Renal cortex interstitium (tissue), 15 donors: ENCODE measurements at places on chromosomes 3 and 15. TPM values are rescaled to one million over a fixed set of nuclear protein-coding genes. Genes with fewer than 3 reads are reported as not detected.
A peak's percentile ranks its signal among the peaks of the same experiment; 100 is the strongest.

DNA sequence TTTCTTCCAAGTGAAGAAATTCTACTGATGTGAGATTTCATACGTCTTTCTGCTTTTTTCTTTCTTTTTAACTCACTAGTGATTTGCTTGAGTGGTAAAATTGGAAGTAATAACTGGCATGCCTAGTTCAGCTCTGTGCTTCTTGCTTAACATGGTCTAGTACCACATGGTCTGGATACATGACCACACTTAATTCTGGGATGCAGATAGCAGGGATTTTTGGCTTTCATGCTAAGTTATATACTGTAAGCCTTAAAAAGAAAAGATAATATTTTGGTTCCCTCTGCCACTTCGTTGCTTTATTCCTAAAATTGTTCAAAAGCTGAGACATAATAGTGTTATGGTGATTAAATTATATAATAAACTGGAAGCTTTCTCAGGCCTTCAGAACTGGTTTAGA lies 174.3 kb downstream of the OXSM start:
- DNase-seq: no peak

DNA sequence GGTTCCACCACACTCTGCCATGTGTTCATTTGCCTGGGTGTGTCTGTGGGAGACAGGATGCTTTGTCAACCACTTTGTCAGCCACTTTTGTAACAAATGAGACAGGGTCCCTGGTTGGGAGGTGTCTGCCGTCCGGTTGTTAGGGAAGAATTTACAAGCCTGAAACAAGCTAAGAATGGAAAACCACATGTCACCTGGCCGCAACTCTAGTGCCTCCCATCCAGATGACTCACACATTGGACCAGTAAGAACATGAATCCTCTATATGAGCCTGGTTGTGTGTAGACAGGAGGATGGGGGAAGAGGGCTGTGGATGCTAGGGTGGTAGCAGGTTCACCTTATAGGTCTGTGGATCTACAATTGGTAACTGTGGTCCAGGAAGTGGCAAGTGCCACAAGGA lies 335.3 kb downstream of the CLSTN2 start:
- DNase-seq: no peak

DNA sequence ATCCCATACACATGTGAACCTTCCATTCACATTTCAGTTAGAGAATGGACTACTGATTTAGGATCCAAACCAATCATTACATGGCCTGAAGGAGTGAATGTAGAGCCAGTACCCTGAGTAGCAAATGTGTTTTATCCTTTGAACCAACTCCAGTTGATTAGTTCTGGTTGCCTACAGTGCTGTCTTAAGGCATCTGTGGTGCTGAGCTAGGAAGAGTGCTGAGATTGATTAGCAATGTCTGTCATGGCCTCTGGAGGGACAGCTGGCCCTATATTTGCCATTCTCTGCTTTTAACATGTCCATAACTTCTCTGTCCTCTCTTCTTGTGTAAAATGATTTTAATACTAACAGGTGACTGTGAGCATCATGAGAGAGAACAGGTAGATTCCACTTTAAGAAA lies 11.1 kb downstream of the LRTM1 start:
- no peak for DNase-seq

DNA sequence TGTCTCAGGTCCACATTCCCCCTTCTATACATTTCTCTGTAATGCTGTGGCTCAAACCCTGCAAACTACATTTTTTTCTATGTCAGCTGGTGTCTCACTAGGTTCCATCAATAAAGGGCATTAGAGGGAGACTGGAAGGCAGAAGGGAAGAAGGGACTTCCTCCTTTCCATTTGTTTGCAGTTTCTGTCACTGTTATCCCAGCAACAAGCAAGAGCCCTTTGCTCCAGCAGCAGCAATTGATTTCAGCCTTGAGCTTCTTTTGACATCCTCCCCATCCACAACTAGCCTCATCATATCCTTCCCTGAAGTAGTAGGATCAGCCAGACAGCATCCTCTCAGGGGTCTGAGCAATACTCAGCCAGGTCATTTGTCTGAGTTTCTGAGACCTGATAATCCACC lies 5.3 kb upstream of the NCK1 start:
- DNase-seq: no peak

DNA sequence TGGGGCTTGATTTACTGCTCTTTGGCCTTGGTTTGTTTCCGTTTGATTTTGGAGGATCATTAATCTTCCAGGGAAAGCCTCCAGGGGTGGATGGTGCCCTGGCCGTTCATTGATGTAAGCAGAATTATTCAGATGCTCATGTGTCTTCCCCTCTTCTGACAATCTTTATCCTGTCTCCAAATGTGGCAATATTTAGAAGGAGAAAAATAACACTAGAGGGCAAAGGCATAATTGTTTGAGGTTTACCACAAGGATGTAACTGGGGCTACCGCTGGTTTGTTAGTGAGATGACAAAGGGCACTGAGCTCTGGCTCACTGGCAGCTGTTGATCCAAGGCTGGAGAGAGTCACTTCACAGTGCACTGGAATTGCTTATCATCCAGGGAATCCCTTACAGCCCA lies 18.2 kb upstream of the PLCL2 start:
- no peak for DNase-seq

GRCh38 chr3:156518726-156519125 lies 36.2 kb downstream of the SSR3 start:
- no peak for DNase-seq

DNA sequence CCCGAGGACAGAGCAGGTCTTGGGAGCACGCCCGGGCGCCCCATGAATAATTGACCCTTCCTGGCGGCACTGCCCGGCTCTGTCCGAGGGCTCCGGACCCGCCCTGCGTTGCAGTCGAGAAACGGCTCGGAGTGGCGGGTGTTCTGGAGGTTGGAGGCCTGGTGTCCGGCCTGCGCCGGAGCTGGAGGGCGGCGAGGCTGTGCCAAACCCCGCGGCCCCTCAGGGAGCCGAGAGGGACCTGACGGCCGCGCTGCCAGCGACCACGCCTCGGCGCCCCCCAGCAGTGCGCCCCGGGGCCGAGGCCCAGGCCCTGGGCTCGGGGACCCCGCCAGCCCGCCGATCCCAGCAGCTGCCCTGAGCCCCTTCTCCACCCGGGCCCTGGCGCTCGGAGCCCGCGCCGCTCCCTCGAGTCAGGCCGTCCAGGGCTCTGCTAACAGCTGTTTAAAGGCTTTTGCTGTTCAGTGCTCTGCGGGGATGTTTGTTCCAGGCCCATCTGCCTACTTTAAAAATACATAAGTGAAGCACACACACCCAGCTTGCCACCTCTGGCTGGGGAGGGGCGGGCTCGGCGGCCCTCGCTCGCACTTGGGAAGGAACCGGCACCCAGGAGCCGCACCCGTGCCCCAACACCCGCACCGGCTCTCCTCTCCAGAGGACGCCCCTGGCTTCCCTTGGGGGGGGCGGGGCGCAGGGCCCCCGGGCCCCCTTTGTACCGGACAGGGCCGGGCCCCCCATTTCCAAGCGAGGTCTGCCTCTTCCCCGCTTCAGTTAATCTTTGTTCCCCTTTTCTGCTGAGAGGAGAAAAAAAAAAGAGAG lies 730 bp upstream of the ZNF710 start:
- no peak for DNase-seq

DNA sequence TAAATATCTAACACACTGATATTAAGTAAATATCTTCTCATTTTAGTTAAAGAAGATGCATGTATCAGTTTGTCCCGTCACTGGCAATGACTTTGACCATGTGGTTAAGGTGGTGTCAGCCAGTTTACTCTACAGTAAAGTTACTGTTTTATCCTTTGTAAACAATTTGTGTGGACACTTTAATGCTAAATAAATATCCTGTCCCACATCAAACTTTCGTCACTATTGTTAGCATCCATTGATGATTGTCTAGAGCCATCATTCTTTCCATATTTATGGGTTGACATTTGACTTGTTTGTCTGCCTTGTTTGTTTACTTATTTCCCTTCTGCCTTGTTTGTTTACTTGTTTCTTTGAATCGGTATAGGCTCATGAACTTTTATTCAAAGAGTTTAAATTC lies 11.0 kb upstream of the GPD1L start:
- no peak for DNase-seq

DNA sequence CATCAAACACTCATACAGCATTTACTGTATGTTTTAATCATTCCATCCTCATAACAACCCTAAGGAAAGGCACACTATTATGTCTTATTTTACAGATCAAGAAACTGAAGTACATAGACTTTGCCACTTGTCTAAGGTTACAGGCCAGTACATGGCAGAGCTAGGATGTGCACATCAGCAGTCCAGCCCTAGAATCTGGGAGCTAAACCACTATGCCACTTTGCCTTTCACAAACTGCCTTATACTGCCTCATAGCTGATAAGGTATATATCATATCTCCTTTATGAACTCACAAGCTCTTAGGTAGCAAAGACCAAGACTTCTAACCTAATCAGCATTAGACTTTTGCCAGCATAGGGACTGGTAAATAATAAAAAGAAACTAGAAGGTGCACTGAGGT lies 49.1 kb downstream of the MYO9A start:
- no peak for DNase-seq

DNA sequence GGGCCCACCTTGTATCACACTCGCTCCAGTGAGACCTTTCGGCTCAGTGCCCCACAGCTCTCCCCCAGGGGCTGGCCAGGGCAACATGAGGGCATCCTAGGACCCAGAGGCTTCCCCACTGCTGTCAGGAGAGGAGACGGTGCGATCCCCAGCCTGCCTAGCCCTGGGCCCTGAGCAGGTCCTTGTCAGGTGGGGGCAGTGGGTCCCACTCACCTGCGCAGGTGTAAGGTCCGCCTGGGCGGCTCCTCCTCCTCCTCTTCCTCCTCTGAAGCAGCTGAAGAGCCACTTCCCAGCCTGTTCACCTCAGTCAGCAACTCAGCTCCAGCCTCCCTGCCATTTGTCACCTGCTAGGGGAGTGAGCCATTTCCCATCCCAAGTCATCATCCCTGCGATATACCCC lies 9.6 kb downstream of the KIF7 start:
- no peak for DNase-seq

GRCh38 chr3:31412832-31413231 lies 119.9 kb upstream of the STT3B start:
- no peak for DNase-seq

- DNase-seq: no peak
These were observed 2.3 kb downstream of the MELTF start for GRCh38 chr3:197027151-197027895.

DNA sequence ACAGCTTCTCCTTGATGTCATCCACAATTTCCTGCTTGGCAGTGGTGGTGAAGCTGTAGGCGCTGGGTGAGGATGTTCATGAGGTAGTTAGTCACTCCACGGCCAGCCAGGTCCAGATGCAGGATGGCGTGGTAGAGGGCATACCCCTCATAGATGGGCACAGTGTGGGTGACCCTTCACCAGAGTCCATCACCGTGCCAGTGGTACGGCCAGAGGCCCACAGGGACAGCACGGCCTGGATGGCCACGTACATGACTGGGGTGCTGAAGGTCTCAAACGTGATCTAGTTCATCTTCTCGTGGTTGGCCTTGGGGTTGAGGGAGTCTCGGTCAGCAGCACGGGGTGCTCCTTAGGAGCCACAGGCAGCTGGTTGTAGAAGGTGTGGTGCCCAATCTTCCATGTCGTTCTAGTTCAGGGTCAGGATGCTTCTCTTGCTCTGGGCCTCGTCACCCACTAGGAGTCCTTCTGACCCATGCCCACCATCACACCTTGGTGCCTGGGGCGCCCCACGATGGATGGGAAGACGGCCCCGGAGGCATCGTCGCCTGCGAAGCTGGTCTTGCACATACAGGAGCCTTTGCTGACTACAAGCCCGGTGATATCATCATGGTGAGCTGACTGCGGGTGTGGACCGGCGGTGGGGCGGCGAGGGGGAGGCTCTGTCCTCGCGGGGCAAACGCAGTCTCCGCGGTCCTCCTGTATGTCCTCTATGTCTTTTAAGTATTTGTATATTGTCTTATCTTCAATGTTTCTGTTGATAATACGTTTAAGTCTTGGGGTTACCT lies 1119.0 kb downstream of the NAALADL2 start:
- DNase-seq: no peak

- DNase-seq: no peak
These were observed 474.1 kb downstream of the FOXP1 start for GRCh38 chr3:71109241-71109976.

- no peak for DNase-seq
These were observed 53.2 kb downstream of the ASTE1 start for GRCh38 chr3:130973406-130973805.

- DNase-seq: no peak
These were observed 4.4 kb downstream of the GABPB1 start for GRCh38 chr15:50350621-50351020.

DNA sequence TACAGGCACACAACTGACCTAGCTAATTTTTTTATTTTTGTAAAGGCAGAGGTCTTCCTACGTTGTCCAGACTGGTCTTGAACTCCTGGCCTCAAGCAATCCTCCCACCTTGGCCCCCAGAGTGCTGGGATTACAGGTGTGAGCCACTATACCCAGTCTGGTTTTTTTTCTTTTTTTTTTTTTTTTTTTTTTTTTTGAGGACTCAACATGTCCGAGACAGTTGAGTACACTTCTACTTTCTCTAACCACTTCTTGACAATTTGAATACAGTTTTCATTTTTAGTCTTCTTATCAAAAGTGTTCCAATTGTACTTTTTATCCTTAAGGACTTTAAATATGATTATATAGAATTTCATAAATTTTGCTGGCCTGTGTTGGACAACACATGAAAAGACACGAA lies 7.4 kb upstream of the GSK3B start:
- no peak for DNase-seq

- peak; percentile 23 for DNase-seq
These were observed 73.1 kb upstream of the BHLHE40 start for GRCh38 chr3:4906107-4906621.

GRCh38 chr15:70214941-70215635 lies 117.4 kb upstream of the TLE3 start:
- no peak for DNase-seq

DNA sequence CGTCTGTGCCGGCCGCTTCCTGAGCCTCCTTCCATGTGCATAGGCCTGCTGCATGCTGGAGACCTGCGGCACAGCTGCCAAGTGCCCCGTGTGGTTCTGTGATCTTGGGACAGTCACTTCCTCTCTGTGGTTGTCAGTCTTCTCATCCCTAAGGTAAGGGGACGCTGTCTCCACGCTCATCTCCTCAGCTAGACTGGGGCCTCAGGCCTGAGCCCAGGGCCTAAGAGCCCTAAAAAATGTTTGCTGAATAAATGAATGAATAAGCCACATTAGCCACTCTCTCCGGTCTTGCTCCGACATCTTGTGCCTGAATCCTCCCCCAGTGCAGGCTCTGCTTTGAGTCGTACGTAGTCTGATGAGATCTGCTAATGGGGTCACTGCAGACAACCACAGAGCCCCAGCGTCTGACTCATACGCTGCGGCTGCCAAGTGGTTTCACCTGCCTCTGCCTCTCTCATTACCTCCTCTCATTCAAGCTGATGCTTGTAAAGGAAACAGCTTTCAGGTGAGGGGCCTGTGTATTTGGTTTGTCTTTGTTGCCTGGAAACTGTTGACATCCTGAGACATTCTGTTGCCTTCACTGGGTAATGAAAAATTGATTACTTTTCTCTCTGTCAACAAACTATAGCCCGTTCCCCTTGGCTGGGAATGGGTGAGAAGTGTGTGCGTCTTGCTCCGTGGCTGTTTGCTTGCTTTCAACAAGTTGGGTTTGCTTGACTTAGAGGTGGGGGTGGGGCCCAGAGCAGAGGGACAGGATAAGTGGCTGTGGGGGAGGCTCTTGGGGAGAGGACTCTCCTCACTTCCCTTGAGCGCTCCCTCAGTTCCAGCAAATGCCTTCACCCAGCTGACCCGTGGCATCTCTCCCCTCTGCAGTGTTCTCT lies 15.9 kb downstream of the RPLP1 start:
- DNase-seq: no peak

- no peak for DNase-seq
These were observed 132.2 kb downstream of the GREM1 start for GRCh38 chr15:32849769-32850668.

The RGMA gene
- 10.2 TPM for polyA plus RNA-seq

The DNAH12 gene
- polyA plus RNA-seq: 1.3 TPM

The ADAMTS7 gene
- polyA plus RNA-seq: 33.1 TPM

The SCAANT1 gene
- 0.89 TPM for polyA plus RNA-seq

The XIRP1 gene
- polyA plus RNA-seq: 0.11 TPM

The SLC51A gene
- 11.5 TPM for polyA plus RNA-seq

The CXCR6 gene
- 0.67 TPM for polyA plus RNA-seq
